ENCODE measurements at places on chromosomes 1 and 21.

GRCh38 chr21:42547001-42547905 is 33.6 kb downstream of the SLC37A1 start:
- no peak for DNase-seq

DNA sequence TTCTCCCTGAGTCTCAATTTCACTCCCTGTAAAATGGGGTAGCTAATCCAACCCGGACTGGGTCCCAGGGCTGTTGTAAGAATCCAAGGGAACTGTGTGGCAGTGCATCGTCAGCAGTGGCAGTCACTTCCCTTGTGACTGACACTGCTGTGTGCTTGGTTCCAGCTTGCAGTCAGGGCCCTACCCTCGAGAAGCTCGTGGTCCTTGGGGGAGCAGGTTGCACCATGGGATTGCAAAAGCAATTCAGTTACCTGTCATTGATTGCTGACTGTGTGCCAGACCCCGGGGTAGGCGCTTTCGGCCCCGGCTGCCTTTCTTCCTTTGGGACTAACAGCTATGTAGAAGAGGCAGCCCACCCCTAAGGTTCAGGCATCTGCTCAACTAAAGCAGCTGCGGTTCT is 2.9 kb downstream of the PTPRF start:
- no peak for DNase-seq

- DNase-seq: peak; percentile 44
These were observed 44.8 kb downstream of the LHX9 start for GRCh38 chr1:197961933-197962332.

DNA sequence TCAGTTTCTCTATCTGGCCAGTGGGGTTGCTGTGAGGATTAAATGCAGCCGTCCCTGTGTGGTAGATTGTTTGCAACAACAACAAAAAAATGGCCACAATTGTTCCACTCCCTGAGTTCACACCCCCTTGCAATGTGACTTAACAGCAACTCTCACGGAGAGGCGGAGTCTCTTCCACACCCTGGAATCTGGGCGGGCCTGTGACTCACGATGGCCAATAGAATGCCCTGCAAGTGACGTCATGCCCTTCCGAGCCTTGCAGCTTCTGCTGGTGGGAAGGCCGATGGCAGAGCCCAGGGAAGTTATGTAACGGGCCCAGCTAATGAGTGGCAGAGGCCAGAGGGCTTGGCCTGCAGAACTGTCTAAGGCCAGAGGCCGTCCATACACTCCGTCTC is 87.9 kb downstream of the RIPK4 start:
- DNase-seq: no peak

DNA sequence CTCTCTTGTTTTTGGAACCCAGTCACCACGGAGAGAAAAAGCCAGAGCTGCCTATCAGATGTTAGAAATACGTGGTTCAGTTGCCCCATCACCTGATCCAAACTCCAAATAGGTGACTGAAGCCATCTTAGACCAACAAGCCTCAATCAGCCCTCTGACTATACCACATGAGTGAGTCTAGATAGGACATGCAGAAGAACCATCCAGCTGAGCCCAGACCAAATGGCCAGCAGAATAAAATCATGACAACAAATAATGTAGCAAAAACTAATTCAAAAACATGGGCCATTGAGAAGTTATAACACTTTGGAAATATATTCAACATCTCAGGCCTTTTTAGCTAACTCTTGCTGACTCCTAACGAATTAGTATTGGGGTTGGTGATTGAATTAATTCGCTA is 348.4 kb upstream of the C1orf87 start:
- no peak for DNase-seq

DNA sequence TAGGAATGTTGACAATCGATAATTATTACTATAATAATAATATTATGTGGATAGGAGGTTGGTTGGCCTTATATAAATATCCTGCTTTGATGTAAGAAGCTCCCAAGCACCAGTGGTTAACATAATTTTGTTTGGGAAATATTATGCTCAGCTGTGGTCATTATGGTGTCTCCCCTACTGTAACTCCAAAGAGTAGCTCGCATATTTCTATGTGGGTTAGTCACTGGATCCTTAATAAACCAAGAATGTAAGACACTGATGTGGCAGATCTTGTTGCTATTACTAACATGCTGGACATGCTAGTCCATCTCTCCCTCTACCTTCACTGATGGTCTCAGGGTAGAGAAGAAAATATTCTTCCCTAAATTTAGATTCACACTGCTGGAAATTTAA is 79.2 kb upstream of the RALGPS2 start:
- DNase-seq: no peak

DNA sequence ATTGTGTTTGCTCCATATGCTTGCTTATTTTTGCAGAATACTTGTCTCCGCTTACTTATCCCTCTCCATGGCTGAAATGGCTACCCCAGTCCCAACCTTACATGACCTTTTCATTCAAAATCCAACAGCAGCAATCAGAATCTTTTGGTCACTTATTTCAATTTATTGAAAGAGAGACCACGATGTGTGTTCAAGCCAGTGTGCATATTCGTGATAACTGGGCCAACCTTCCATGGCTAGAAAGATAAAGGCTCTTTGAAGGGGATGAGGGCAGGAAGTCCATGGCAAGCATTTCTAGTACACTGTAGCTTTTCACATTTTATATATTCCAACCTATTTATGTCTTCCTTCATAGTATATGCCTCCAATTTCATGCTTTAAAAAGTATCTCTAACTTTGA is 23.1 kb downstream of the HSD11B1 start:
- DNase-seq: no peak

DNA sequence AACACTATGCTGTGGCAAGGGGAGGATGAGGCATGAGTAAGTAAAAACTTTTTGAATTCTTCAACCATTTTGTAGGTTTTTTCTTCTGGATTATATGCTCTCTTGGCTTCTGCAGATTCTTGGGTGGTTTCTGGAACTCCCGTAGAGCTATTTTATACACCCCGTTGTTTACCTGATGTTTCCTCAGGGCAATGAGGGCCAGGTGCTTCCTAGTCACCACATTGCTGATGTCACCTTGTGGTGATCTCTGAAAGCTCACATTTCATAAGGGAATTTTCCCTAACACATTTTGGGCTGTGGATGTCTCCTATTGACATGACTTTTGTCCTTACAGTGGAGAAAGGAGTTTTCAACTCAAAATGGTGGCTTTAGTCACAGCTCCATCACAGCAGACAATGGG is 356.6 kb downstream of the PLA2G4A start:
- no peak for DNase-seq

DNA sequence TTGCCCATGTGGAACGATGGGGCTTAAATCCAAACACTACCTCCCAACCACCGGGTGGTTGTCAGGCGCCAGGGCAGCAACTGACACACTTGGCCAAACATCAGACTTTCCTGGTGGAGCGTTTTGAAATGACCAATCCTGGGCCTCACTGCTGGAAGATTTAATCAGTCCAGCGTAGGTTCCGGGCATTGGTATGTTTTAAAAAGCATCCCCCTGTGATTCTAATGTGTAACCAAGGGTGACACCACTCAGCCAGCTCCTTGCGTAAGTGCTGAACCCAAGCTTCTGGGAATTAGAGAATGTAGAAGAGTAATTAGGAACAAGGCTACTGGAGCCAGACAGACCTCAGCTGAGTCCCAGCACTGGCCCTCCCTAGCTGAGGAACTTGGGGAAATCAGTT is 44.8 kb upstream of the KAZN start:
- no peak for DNase-seq

DNA sequence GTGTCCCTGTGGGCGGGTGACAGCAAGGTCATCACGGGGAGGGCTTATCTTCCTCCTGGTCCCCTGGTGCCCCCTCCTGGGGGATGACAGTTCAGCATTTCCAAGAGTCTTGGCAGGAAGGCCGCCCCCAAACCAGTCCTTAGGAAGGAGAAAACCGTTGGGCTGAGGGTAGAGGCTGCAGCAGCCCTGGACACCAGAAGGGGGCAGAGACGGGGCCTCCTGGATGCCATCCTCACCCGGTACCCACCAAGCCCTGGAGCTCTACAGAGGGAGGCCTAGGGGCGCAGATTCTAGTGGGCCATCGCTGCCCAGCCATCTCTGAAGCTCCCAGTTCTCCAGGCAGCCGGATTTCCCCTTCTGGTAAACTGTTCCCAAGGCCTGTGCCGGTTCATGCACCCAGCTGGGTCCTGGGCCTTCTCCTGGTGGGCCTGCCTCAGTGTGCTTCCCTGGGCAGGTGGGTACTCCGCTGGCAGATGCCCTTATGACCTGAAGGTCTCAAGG is 14.8 kb upstream of the ZNF669 start:
- DNase-seq: peak; percentile 52

DNA sequence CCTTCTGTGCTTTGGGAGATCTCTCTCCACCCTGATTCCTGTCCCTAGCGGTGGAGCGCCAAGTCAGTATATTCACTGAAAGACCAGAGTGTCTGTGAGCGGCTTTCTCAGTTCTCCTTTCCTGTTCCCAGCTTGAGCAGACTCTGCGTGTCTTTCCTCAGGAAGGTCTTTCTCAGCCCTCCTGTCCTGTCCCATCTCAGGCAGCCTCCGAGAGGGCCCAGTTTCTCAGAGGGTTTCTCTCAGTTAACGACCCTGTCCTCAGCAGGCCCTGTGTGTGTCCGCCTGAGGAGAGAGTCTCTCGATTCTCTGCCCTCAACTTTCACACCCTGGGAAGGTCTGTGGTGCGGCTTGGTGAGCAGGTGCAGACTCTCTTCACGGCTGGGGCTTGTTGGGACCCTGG is 34.0 kb upstream of the CHIT1 start:
- DNase-seq: no peak

- no peak for DNase-seq
These were observed 60.9 kb downstream of the GLIS1 start for GRCh38 chr1:53678046-53678445.

DNA sequence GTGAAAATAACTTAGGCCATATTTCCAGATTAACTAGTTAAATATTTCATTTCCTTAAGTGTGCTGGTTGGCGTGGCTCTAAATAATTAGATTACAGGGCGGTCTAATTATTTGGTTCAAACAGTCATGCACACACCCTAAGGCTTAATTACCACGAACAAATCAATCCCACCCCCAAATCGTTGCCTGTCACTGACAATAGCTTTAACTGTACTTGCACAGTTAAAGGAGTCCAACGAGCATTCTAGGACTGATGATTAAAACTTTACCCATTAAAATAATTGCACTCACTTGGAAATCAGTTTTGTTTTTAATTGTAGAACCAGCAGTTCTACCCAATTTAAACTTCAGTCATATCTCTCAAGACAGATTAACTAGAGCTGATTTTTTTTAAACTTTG is 1.5 kb upstream of the POU2F1 start:
- no peak for DNase-seq

- no peak for DNase-seq
These were observed 442.5 kb downstream of the NEGR1 start for GRCh38 chr1:71839876-71840275.

GRCh38 chr1:186518395-186518794 is 57.5 kb upstream of the PDC start:
- no peak for DNase-seq

DNA sequence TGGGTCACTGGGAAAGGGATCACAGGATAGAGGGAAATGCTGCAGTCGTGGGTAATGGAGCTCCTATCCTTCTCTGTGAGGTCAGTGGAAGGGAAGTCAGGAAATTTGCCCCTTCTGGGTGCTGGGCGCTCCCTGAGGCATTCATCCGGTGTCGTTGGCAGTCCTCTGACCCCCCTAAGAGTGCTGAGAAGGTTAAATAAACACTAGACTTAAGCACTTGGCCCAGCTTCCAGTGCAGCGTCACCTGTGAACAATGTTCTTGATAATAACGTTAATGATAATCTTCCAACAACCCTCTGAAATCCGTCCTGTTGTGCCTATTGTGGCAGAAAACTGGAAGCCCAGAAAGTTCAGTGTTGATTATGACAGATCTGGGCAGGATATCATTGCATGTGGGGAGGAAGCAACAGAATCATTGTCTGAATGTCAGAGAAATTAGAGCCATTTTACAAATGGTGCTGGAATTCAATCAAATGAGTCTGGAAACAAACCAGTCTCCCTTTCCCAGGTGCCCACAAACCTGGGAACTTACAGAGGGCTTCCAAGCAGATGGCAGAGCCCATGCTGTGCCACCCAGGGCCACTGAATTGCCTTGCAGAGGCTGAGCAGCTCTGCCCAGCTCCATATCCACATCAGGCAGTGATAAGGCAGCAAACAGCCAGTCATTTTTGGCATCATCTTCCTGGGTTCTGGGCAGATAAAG is 216.8 kb downstream of the KAZN start:
- no peak for DNase-seq

DNA sequence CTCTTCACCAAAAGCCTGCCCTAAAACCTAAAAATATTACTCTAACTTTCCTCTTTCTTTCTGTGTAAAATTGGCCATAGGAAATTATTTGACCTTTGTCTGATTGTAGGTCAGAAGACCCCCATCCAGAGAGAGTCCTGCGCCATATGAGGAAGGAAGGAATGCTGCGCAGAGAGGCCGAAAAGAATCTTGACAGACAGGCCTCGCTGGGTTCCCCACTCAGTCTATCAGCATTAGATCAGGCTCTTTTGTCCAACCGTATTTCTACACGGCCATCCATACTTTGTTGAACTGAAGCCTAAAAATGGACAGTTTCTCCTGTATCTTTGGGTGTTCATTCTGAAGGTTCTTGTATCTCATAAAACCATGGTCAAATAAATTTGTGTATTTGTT is 4.3 kb upstream of the SLC30A2 start:
- no peak for DNase-seq

GRCh38 chr1:164777518-164777917 is 218.5 kb downstream of the PBX1 start:
- DNase-seq: no peak

GRCh38 chr1:225468270-225469020 is 40.6 kb upstream of the LBR start:
- DNase-seq: no peak

GRCh38 chr1:84856726-84857270 is 36.2 kb downstream of the LPAR3 start:
- no peak for DNase-seq

- no peak for DNase-seq
These were observed 54.8 kb downstream of the OSBPL9 start for GRCh38 chr1:51671527-51672325.

DNA sequence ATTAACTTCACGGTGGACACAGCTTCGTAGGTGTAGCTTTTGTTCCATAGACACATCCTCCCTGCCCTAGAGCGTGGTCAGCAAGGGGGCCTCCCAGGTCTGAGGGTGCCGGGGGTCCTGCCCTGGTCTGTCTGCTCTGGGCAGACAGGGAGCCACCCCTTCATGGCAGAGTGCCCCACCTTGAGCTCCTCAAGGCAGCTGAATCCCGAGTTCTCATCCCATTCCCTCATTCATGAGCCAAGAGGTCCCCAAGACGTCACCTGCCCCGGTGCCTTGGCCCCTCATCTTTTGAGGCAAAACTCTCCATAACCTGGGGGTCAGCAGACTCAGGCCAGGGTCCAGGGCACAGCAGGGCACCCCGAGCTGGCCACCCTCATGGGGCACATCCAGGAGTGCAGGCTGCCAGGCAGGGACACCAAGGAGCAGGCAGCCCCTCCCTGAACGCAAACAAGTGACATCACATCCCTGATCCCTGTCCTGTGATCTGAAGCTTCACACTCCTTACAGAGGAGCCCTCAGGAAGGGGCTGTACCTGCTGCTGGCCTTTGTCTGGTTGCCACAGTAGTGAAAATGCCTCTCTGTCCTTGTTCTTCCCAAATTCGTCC is 23.3 kb downstream of the UBASH3A start:
- DNase-seq: no peak
